ENCODE measurements at places on chromosomes 1 and 21.

DNA sequence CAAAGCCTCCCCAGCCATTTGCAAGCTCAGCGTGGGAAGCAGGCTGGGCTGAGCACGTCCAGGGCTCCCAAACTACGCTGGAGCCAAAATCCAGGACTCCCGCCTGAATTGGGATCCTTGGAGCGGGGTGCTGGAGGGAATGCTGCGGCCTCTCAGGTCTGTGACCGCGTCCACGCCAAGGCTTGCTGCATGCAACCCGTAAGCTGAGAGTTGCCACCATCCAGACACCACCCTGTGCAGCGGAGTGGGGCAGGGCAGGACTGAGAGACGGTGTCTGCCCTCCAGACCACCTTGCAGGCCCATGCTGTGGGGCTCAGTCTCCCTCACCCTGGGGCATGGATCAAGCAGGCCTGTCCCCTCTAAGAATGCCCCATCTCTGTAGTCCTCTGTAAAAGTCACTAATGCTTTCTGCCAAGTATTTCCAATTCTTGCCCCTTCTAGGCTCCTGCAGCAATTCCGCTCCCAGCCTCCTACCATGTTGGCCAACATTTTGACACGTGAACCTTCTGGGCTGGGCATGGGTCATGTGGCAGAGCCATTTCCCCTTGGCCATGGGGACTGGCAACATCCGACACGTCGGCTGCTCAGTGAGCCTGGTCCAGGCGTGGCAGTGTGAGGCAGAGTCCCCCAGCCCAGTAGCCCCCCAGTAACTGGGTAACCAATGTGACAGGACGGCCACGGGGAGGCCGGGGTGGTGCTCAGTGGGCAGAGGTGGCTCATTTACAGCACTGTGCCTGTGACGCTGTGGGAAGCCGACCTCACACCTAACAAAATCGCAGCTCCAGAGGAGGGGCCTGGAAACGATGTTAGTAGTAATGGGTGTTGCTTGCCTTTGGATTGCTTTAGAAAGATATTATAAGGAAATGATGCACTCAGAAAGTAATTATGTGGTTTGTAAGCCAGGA lies 57.9 kb upstream of the PDE9A start:
- DNase-seq, result no peak

DNA sequence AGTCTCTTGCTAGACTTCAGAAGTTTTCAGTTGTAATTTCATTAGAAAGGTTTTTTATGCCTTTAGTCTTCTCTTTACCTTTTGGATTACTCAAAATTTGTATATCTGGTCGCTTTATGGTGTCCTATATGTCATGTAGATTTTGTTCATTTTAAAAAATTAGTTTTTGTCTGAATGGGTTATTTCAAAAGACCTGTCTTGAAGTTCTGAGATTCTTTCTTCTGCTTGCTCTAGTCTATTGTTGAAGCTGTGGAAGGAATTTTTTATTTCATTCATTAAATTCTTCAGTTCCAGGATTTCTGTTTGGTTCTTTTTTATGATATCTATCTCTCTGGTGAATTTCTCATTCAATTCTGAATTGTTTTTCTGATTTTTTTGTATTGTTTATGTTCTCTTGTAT lies 46.5 kb upstream of the GCLM start:
- no peak for DNase-seq

DNA sequence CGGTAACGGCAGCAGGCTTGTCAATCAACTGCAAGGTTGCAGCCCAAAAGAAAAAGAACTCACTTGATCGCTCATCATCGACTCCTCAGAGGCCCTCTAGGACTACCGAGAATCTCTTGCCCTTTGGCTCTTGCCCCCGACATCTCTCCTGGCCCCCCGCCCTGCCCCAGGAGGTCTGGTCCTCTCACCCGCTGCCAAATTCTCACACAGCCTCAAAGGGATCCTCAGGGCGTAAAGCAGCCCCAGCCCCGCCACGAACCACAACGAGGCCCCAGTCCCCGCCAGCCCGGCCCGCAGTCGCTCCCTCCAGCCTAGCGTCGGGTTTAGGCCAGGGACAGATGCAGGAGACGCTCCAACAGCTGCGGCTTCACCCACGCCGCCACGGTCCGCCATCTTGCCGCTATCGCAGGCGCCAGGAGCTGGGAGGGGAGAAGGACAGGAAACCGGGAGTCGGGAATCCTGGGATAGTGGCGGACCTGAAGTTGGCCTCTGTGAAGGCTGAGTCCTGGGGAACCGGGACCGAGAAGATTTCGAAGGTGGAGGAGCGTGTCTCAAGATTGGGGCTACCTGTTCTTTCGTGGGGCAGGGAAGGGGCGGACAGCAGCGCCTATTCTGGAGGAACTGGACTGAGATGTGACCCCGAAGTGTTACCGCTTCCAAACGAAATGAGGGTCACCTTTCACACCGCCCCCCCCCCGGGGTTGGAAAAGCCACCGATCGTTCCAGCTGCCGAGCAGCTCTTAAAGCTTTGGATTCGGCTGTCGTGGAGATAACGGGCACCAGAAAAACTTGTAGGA lies at the start of gene ST7L:
ST7L (minus strand) TSS at position 421 of the 797 bp plus-strand sequence; CDS start at position 393, 28 bp downstream.
- DNase-seq, result no peak

DNA sequence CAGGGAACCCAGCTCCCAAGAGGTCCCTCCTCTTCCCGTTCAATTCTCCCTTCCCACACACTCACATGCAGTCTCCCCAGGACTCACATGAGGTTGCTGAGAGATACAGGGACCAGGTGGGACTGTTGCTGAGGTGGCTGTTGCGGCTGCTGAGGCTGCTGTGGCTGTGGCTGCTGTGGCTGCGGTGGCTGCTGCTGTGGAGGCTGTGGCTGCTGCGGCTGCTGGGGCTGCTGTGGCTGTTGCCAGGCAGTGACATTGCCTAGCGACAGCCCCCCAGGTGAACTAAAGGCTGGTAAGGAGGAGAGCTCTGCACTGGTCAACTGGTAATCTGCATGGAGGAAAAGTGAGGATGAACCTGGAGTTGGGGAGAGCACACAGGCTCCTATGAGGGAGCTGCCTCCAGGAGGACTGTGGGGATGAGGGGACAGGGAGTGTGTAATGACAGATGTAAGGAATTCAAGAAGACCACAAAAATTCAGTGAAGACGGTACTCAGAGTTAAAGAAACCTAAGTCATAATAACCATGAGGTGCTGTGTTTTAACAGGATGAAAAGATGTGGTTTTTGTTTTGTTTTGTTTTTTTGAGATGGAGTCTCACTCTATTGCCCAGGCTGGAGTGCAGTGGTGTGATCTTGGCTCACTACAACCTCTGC lies 31.8 kb downstream of the MEF2D start:
- no peak for DNase-seq

DNA sequence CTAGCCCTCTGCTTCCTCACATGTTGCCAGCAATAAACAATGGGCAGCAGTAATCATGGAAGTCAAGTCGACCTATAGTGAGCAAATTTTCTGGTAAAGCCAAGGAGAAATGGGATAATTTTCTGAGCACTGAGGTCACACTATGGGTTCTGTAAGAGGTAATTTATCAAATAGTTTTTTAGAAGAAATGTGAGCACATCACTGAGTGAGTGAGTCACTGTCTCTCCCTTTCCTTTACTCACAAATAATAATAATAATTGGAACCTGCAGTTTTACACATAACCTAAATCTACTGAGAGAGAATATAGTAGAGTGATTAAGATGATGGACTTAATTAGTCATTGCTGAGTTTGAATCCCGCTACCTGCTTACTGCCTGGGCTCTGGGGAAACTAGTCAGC lies 23.6 kb downstream of the SLC35F3 start:
- DNase-seq, result no peak

- DNase-seq, result no peak
Observed at GRCh38 chr1:236938760-236939159, 65.5 kb downstream of the MT1HL1 start.

GRCh38 chr1:10640843-10641553 lies 155.4 kb downstream of the CASZ1 start:
- DNase-seq, result no peak

DNA sequence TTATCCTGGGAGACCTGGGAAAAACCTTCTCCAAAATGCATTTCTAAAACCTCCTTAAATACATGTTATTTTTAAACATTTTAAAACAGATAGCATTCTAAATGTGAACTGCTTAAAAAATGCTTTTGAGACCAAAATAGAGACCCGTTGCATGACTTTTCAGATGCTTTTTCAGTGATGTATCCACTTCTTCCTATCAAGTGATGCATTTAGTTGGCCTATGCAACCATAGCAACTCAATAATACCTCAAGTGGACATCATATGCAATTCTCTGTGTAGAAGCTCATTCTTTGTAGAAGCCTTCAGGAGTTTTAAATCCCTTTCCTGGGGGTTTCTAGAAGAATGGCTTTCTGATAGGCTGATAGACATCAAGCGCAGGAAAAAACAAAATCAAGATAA lies 94.5 kb upstream of the RAVER2 start:
- DNase-seq, result no peak

DNA sequence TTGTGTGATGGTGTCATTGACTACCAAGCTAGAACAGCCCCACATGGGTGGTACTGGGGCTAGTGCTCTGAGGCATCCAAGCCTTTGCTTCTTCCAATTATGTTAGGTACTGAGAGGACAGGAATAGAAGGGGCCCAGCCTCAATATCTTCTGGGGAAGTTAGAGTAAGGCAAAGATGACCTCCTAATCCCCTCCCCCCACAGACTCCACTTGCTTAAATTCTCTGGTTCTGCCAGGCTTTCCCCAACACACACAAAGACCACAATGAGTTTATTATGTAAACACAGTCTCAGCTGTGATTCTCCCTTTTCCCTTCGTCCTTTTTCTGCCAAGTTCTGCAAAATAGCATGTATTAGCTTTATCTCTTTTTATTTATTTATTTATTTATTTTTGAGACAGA lies 3.1 kb upstream of the TACSTD2 start:
- no peak for DNase-seq

- no peak for DNase-seq
Observed at GRCh38 chr1:212142883-212143530, 107.5 kb downstream of the DTL start.

GRCh38 chr1:159835862-159836525 lies 9.3 kb downstream of the SLAMF8 start:
- no peak for DNase-seq

DNA sequence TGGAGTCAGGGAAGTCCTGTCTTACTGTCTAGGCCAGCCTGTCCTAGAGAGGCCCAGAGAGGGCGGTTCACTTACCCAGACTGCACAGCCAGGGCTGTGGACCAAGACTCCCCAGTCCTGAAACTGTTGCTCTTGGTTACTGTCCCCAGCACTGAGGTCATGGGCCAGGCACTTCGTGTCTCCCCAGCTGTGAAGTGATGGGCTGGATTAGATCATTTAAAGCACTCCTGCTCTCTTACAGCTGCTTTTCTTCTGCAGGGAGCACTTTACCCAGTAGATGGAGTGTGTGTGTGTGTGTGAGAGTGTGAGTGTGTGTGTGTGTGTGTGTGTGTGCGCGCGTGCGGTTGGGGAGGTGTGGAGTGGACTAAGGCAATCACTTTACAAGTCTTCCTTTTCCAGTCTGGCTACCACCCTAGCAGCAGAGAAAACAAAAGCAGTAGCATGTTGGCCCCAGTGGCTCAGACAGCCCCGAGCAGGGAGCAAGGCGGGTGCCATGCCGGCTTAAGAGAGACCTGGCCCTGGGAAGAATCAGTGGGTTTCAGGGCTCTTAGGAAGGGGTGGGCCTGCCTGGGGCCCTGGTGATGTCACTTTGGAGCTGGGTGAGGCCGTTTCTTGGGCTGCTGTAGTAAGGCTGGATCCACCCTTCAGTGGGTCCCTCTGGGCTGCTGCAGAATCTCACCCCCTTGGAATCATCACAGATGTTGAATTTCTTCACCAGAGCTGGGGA lies 2.4 kb downstream of the SPSB1 start:
- DNase-seq, result no peak

DNA sequence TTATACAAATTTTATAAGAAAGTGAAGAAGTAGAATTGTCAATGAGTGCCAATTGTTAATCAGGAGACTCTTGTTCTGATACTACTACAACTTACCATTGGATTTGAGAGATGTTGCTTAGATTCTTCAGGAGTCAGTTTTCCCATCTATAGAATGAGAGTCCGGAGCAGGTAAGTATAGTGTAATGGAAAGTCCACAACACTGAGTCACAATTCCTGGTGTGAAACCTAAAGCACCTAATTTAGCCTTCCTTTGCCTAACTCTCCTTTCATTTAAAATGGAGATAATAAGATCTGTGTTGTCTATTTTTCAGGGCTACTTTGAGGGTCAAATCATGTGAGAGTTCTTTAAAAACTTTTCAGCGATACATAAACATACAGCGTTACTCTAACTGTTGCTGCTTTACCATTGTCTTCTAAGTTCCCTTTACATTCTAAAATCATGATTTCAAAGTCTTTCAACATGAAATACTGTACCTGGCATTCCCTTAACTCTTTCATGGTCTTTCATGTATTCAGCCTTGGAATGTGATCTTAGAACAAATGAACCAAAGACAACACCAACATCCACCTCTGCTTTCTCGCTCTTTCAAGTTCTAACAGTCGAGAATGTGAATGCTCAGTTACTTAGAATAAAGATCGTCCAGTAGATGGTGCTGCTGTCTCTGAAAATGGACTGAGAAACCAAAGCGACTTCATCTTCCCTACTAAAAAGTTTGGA lies 90.9 kb downstream of the SLC30A10 start:
- no peak for DNase-seq

DNA sequence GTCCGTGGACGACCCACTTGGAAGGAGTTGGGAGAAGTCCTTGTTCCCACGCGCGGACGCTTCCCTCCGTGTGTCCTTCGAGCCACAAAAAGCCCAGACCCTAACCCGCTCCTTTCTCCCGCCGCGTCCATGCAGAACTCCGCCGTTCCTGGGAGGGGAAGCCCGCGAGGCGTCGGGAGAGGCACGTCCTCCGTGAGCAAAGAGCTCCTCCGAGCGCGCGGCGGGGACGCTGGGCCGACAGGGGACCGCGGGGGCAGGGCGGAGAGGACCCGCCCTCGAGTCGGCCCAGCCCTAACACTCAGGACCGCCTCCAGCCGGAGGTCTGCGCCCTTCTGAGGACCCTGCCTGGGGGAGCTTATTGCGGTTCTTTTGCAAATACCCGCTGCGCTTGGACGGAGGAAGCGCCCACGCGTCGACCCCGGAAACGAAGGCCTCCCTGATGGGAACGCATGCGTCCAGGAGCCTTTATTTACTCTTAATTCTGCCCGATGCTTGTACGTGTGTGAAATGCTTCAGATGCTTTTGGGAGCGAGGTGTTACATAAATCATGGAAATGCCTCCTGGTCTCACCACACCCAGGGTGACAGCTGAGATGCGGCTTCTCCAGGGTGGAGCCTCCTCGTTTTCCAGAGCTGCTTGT lies 32.4 kb downstream of the PRMT2 start:
- no peak for DNase-seq

- no peak for DNase-seq
Observed at GRCh38 chr1:71796006-71796405, 486.3 kb downstream of the NEGR1 start.

DNA sequence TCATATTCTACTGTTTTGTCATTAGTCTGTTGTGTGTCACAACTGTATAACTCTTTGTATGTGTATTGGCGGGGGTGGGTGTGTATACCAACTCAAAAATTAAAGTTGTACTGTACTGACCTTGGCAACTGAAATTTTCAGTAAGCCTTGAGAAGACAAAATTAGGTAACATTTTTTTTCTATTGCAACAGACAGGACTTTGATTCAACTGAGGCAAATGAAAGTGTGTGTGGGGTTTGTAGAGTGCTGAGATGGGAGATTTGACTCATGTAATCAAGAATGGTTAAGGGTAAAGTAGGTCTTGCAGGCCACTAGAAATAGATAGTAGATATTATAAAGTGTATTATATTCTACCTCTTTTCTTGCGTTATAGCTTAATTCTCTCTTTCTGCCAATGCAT lies 14.6 kb upstream of the B3GALT2 start:
- DNase-seq, result no peak

Data from activated naive CD8-positive, alpha-beta T cell treated with anti-CD3 and anti-CD28 coated beads, Interleukin-2, amount 50 U/mL, for 16 hours (primary cell).